ENCODE measurements at places on chromosomes 6 and 20. TPM values are rescaled to one million over a fixed set of nuclear protein-coding genes. Genes with fewer than 3 reads are reported as not detected.

The CSE1L gene
- total RNA-seq: 49.2 TPM

The GPLD1 gene
- under 0.01 TPM for total RNA-seq

The VGLL2 gene
- total RNA-seq: not detected

The SOX4 gene
- 9.0 TPM for total RNA-seq

The CNR1 gene
- 1.4 TPM for total RNA-seq

The HLA-DRA gene
- total RNA-seq: 130 TPM

The SULF2 gene
- total RNA-seq: 95.9 TPM

The SYCP2 gene
- 1.2 TPM for total RNA-seq

The CTCFL gene
- total RNA-seq: not detected

Measured in uterus (tissue), 4 donors.